ENCODE measurements at places on chromosomes 1 and 21.

- DNase-seq = no peak
Measured at GRCh38 chr1:61639608-61640336, 85.2 kb downstream of the TM2D1 start.

DNA sequence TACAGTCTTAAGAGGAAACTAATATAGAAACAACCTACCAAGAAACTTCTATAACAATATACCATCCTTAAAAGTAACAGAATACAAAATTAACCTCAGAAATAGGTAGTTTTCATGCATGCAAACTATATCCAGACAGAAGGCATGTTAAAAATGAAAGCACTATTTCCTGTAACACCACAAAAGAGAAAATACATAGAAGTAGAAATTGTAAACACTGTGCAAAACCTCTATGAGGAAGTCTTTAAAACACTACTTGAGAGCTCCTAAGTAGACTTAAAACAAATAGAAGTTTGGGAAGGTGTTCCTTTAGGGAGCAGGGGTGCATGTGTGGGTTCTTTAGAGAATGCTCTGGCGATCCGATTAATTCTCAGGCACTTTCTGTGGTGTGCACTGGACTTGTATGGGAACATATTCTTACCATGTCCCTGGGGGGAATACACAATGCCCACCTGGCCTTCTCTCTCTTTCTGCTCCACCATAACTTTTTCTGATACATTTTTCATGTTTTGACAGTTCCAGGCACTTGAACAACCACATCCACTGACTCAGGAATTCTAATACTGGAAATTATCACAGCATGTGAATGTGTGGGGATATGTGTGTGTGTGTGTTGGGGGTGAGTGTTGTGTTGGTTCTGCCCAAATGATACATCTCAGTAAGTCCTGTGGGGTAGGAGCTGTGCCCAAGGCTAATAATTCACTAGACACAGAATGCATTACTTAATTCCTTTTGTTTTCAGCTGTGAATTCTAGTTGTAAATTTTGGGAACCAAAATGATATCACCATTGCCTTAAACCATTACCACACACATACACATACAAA is 866.3 kb upstream of the B3GALT2 start:
- no peak for DNase-seq

DNA sequence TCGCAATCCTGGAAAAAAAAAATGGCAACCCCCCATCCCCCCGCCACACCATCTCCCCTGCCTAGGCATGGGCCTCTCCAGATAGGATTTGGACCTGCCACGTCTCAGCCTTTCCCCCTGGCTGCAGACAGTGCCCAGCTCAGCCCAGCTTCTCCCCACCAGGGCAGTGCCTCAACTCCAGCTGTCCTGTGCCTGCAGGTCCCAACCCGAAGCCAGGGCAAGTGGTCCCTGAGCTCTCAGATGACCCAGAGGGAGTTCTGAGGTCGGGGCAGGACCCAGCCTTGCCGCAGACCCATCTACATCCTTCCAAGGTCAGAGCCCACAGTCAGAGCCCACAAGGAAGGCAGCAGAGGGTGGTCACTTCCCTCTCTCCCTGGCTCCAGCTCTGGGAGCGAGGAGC is 86.7 kb upstream of the POU3F1 start:
- DNase-seq = no peak

DNA sequence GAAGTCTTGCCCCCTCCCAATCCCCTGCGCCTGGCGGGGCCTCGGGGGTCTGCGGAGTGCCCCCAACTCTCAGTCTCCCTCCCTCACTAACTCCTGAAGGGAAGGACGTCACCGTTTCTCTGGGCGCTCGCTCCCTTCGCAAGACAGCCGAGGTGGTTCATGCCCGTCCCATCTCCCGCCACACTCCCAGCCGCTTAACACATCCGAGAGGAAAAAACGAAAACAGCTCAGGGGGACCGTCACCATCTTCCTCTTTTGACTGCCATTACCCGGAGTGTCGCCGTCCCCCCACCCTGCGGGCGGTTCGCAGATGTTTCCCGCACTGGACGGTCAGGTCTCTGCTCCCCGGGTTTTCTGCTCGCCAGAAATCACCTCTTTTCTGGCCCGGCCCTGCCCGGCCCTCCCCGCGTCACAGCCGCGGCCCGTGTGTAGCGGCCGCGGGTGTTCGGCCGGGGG is 532 bp downstream of the ERO1B start:
- DNase-seq = no peak

GRCh38 chr1:216793303-216793702 is 70.1 kb upstream of the ESRRG start:
- DNase-seq = no peak

DNA sequence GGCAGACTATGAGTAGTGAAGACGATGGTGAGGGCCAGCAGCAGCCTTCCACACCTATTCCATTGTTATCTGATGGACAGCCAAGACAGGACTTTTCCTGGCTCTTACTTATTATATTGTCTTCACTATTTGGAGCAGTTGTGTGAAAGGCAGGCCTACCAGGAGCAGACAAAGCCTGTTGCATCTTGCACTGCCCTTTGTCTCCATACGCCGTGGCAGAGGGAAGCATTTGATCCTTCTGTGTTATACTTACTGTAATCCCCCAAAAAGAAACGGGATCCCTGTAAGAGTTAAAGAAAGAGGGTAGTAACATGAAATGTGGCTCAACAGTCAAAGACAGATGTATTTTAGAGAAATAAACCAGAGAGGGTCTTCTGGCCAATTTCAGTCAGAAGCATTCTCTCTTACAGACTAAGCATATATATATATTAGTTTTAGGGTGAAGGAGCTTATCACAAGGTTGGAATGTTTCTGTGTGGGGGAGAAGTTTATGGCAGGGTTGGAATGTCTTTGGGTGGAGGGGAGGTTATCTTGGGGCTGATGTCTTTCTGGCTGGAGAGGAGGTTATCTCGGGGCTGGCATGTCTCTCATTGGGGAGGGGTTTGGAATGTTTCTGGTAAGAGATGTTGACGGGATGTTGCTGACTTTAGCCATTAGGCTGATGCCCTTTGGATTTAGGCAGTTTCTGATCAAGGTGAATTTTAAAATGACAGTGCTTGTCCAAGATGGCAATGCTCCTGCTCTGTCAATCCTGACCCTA is 23.4 kb upstream of the HSD3B1 start:
- DNase-seq = no peak
